ENCODE measurements at places on chromosomes 4 and X.

DNA sequence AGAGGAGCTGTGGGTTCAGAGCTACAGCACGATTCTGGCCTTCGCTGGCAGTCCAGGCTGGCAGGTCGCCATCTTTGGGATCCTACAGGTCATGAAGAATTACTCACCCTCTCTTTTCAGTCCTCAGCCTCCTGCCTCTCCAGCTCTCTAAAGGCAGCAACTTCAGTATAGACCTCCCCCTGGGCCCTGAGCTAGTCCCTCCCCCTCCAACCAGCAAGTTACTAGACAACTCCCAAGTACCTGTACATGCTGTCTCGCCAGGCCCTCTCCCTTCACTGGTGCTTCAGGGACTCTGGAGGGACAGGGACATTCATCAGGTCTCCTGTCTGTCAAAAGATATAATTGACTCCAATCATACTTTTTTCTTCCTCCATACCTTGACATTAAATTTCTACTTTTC, at the start of gene GPR119:
Gene GPR119, minus strand, starts transcription at position 155 of the 400 bp plus-strand sequence. CDS start 227 bp downstream, outside the sequence.
- no peak for DNase-seq

DNA sequence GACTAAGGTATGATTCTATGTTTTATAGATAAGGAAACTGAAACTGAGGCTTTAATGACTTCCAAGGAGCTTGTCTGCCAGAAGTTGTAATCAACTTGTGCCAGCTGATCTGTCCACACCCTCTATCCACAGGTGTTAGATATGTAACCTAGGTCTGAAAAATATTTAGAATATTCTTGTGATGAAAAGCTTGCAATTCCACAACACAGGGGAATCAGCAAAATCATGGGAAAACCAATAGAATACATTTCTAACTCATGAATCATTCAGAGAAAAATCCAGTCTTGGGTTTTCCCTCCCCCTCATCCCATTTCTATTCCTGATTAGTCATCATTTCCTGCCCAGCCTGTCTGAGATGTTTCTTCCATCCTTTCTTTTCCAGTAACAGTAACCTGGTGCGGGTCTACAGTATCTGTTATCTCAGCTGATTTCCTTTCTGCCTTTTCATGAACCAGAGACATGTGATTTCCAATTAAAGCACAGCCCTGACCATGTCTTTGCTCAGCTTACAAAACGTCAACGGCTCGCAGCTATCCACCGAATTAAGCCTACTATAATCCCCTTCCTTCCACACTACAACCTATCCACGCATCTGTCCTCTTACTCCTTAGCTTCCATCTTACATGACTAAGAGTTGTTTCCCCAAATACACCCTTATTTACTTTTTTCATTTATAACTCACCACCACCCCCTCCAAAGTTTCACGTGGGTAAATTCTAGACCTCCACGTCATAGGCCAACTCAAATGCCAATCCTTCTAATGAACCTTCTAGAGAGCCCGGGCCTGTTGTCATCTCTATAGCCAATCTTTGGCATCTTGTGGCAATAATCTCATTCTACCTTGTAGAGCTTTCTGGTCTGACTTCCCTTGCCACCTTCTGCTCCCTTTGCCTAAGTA, 961 bp upstream of the NOCT start:
- DNase-seq = no peak

- no peak for DNase-seq
Measured at GRCh38 chrX:81390237-81390636, 188.3 kb downstream of the SH3BGRL start.

DNA sequence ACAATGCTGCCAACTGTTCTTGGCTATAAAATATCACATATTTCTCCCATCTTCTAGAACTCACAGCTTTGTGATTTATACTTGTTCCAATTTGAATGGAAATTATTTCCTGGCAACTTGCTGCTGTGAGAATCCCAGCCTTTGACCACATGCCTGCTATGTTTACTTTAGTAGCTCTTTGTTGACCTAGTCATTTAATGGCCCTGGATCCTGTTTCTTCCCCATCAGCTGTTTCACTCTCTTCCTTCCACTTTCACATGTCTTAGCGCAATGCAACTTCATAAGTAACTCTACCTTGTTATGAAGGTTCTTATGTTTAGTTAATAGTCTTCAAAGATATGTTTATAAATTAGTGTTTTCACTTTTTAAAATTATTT, 1973.6 kb upstream of the AGA start:
- no peak for DNase-seq

- no peak for DNase-seq
Measured at GRCh38 chr4:155929833-155930232, 23.8 kb downstream of the CTSO start.

GRCh38 chrX:41055740-41056139, 29.5 kb upstream of the USP9X start:
- no peak for DNase-seq

- DNase-seq = no peak
Measured at GRCh38 chrX:22666441-22666840, 333.3 kb upstream of the DDX53 start.

DNA sequence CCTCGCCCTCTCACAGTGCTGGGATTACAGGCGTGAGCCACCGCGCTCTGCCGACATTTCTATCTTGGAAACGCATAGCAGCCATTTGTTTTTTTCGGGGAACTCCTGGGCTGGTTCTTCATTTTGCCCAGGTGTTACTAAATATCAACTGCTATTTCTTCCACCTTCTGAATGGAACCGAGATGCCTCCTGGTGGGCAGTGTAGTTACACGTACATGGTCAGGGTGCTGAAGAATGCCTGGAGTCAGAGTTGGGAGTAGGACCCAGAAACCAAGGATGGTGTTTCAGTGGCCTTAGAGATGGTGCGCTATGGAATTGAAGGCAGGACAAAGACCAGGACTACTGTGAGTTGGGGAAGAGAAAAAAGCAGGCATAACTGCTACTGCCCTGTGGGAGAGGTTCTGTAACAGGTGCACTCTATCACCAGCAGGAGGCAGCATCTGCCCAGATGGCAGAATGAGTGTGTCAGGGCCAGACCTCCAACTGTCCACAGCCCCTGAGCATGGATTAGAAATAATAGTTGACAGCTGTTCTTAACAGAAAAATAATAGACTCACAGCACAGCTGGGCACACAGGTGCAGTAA, 81.7 kb downstream of the ZC4H2 start:
- no peak for DNase-seq

DNA sequence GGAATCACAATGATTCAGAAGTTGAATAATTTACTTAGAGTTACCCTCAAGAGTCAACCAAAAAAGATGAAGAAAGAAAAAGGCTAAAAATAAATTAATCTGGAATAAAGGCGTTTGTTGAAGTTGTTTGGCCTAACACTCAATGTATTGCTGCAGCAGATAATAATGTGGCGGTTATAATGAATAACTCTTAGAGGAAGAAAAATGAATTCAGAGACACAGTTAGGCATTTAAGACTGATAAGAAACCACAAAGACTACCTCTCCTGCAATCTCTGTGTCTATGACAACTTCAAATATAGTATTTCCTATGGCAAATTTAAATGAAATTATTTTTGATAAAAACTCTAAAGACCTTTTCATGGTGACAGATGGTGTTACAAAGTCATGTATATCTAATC, 1369.1 kb upstream of the AGA start:
- no peak for DNase-seq

GRCh38 chr4:146883070-146883469, 62.6 kb downstream of the TTC29 start:
- no peak for DNase-seq

DNA sequence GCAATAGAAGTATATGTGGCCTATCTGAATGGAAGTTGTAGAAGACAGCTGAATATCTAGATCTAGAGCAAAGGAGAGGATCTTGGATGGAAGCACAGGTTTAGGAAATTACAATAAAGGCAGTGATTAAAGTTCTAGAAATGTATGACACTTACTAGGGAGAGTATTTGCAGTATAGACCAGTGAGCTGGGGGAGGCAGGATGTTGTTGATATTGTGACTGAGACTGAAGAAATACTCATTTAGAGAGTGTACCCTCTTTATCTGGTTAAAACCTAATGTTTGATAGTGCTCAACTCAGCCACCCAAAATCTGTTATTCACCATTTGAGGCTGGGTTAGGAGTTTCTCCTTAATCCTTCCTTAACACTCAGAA, 439.5 kb downstream of the GRXCR1 start:
- no peak for DNase-seq

DNA sequence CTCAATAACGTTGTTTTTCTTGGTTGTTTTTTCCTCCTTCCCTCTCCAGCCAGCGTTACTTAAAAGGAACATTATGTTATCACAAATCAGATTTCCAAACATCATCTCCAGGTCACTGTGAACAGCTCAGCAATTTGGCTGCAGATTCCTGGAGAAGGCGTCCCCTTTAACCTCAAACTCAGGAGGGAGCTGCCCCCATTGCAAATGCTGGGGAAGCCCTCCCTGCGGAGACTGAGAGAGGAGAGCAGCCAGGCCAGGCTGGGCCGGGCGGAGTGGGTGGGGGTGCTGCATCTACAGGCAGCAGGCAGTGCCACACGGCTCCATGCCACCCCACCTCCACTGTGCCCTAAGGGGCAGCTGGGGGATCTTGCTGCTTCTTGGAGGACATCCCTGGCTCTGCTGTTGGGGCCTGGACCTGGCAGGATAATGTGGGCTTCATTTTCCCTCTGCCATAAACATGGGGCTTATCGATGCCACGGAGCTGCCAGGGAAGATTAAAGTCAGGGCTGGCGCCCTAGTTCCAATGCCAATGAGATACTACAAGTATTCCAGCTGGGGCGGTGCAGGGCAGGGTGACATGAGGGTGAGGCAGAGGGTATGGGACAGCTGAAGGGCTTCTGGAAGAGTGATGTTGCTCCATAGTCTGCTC, 148.8 kb downstream of the PJA1 start:
- no peak for DNase-seq

GRCh38 chr4:89316931-89317366, 9.3 kb upstream of the GPRIN3 start:
- DNase-seq = no peak

- no peak for DNase-seq
Measured at GRCh38 chr4:139247241-139247640, 32.8 kb downstream of the MGARP start.

DNA sequence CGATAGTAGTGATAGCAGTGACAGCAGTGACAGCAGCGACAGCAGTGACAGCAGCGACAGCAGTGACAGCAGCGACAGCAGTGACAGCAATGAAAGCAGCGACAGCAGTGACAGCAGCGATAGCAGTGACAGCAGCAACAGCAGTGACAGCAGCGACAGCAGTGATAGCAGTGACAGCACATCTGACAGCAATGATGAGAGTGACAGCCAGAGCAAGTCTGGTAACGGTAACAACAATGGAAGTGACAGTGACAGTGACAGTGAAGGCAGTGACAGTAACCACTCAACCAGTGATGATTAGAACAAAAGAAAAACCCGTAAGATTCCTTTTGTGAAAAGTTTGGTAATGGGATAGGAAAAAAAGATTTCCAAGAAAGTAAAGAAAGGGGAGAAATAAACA, 7.9 kb downstream of the DSPP start:
- no peak for DNase-seq

GRCh38 chr4:108709234-108709633, 53.6 kb downstream of the ETNPPL start:
- DNase-seq = no peak

GRCh38 chr4:116020141-116020722, 906.8 kb upstream of the NDST4 start:
- DNase-seq = no peak

- no peak for DNase-seq
Measured at GRCh38 chrX:15497865-15498264, 2.7 kb upstream of the BMX start.

- DNase-seq = no peak
Measured at GRCh38 chr4:168631241-168632162, 134.7 kb downstream of the PALLD start.

- no peak for DNase-seq
Measured at GRCh38 chr4:81148576-81148975, 66.4 kb downstream of the PRKG2 start.

- no peak for DNase-seq
Measured at GRCh38 chr4:154731756-154732155, 12.0 kb upstream of the LRAT start.

DNA sequence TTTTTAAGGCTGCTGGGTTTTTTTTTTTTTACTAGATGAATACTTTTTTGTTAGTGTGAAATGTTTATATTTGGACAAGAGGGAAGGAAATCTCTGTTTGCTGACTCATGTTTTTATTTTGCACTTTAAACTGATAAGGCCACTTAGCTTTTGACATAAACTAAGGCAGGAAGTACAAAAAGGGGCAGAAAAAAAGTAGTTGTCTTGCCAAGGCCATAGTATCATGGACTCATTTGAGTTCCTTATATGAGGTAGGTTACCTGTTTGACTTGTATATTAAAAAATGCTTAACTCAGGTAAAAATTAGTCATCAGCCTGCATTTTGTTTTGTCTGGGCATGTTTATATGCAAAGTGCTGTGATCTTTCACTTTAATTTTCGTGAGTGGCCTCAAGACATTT, 26.0 kb downstream of the SMAD1 start:
- no peak for DNase-seq

- no peak for DNase-seq
Measured at GRCh38 chr4:48012824-48013223, 3.7 kb downstream of the CNGA1 start.

DNA sequence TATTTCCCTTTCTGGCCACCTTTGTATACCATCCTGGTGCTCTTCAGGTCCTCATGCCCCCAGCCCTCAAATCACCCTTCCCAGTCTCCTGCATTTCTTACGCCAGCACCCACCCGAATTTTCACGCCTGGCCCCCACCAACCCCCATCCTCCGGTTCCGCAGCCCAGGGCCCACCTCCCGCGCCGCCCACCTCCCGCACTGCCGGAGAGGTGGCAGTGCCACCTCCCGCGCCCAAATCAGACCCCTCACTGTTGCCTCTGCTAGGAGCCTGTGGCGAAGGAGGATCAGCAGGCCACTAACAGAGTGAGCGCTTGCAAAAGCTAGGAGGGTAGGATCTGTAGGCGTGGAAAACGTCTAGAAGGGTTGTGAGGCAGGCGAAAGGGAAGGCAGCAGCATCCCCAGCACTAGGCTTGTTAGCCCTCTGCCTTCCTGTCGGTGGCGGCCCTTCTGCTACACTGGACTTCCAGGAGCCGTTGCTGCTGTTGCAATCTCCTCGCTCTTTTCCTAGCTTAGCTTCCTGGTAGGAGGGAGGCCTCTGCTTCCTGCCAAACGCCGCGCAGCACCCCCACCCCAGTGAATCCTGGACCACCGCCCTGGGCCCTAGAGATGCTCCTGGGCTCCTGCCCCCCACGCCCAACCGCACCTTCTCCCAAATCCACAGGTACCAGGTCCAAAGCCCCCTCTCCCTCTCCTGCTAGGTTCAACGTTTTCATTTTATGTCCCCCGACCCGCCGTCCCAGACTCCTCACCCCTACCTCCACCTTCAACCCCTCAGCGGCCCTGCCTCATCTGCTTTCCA, 51.0 kb downstream of the SPIN2B start:
- no peak for DNase-seq

- no peak for DNase-seq
Measured at GRCh38 chr4:70874268-70875156, 27.7 kb upstream of the MOB1B start.

GRCh38 chr4:67134616-67135015, 410.7 kb downstream of the CENPC start:
- DNase-seq = no peak
